ENCODE measurements at places on chromosomes 2 and 18. TPM values are rescaled to one million over a fixed set of nuclear protein-coding genes. Genes with fewer than 3 reads are reported as not detected.

The SEPTIN10 gene
- 1.9 TPM for total RNA-seq

The ZNF532 gene
- 19.3 TPM for total RNA-seq

The C2orf80 gene
- total RNA-seq = not detected

The CDKL4 gene
- total RNA-seq = not detected

The NT5DC4 gene
- not detected for total RNA-seq

The LTBP1 gene
- total RNA-seq = 0.39 TPM

The HOXD9 gene
- not detected for total RNA-seq

The ALMS1 gene
- 29.0 TPM for total RNA-seq

- no peak for DNase-seq
These were observed 89.6 kb downstream of the ACAA2 start for GRCh38 chr18:49723648-49724180.

DNA sequence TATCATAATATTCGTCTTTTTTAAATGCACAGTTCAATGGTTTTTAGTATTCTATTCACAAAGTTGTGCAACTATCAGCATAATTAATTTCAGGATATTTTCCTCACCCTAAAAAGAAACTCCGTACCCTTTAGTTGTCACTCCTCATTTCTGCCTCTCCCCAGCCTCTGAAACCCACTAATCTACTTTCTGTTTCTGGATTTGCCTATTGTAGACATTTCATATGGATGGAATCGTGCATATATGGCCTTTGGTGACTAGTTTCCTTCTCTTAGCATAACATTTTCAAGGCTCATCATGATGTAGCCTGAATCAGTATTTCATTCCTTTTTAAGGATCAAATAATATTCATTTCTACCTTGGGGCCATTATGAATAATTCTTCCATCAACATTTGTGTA is 18.5 kb downstream of the NEURL3 start:
- DNase-seq = no peak

DNA sequence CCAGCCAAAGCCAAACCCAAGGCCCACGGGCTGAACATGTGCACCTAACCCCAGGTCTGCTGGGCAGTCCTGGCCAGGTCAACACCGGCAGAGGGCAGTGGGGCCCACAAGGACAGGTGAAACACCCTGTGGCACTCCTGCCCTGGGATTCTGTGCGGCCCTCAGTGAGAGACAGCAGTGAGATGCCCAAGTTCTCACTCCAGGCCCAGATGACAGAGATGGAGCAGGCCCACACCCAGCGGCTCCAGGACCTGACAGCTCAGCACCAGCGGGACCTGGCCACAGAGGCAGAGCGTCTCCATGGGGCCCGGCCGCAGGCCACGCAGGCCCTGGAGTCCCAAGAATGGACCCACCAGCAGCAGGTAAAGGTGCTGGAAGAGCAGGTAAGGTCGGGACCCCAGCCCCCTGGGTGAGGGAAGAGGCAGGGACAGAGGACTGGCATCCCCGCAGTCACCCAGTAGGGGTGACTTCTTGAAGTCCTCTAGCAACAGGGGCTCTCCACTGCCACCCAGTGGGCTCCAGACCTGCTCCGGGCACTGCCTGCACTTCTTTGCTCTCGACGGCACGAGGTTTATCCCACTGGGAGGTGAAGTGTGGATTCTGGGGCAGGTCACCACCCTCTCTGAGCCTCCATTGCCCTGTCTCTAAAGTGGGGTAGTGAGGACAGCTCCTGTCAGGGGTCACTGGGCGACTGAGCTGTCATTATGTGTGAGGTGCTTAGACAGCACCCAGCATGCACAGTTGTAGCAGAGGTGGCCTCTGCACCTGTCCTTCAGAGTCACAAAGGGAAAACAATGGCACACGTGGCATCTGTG is 8.8 kb upstream of the SNED1 start:
- no peak for DNase-seq

- peak; percentile 13 for DNase-seq
These were observed 19.5 kb upstream of the TNS1 start for GRCh38 chr2:218022131-218022850.

DNA sequence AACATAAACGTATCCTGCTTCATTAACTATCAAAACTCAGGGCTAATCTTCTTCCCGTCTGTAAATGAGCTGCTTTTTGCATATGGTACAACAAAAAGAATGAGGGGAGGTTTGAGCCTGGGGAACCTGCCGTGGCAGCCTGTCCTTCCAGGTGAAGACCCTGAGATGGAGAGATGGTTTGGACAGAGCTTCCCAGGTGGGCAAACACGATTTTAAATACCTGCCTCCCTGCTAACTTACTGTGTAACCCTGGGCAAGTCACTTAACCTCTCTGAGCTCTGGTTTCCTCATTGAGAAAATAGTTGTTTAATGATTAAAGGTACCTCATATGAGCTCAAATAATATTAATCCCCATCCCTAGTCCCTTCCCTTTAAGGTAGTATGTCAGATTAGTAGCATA is 9.0 kb downstream of the EMX1 start:
- DNase-seq = no peak

GRCh38 chr2:237314681-237315080 is 99.3 kb downstream of the COL6A3 start:
- DNase-seq = no peak

DNA sequence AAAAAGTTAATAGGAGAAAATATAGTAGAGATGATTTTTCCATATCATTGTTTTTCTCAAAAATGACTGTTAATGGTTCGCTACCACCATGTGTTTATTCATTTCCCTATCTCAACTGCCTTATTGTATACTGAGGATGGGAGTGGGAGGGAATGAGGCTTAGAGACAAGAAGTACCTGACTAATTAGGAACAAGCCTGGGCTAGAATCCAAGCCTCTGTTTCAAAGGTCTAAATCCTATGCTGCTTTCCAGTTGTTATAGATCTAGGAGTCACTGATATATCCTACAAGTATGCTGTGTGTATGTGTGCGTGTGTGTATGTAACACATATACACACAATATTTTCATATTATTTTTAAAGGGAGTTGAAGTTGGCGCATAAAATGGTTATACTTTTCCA is 465.9 kb downstream of the EPHA4 start:
- DNase-seq = no peak

DNA sequence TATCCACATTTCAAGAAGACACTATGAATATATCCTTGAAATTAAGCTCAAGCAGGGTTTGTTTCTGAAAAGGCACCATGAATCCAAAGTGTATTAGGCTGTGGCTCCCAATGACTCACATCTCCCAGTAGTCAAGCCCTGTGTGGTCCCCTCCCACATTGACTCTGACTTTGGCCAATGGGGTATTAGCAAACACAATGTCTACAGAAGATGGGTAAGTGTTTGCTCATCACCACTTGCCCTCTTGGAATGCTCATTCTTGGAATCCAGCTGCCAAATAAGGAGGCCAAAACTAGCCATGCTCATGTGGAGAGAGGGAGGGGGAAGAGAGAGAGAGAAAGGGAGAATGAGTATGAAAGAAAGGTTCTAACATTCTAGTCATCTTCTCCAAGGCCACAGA is 490.0 kb downstream of the TXNL1 start:
- no peak for DNase-seq

DNA sequence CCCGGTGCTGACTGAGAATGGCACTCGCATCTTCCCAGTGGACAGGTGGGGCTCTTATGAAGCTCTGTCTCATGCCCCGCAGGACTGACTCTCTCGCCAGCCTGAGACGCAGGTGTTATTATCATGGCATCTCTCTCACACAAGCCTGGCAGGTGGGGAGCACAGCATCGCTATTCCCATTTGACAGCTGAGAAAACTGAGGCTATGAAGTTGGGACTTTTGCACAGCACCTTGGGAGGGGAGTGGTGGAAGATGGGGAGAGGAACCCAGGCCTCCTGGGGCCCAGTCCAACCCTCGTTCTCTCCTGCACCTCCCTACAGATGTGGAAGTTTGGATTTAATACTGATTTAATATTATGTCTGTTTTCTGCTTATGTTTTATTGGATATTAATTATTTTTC is 9.0 kb upstream of the NTSR2 start:
- DNase-seq = no peak

DNA sequence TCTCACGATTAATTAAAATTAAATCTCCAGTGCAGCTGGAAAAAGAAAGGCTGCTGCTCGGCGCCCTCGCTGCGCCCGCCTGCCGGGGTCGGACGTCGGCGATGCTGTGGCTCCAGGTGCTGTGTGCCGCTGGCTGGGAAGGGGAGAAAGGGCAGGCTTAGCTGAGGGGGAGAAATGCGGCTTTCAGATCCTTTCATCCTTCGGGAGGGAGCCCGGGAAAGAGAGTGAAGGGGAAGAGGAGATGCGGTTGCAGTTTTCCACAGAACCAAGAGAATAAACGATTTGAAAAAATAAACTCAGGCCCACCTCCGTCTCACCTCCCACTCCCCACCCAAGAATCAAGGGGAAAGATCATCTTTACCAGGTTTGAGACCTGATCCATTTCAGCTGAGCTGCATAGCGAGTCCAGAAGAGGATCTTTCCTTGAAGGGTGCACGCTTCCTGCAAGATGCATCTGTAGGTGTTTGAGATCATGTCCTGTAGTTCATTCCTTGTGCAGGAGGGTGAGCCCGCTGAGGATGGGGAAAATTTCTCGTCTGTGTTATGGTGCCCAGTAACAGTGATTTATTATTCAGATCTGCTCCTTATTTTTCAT is 495 bp downstream of the TMEM169 start:
- DNase-seq = no peak

DNA sequence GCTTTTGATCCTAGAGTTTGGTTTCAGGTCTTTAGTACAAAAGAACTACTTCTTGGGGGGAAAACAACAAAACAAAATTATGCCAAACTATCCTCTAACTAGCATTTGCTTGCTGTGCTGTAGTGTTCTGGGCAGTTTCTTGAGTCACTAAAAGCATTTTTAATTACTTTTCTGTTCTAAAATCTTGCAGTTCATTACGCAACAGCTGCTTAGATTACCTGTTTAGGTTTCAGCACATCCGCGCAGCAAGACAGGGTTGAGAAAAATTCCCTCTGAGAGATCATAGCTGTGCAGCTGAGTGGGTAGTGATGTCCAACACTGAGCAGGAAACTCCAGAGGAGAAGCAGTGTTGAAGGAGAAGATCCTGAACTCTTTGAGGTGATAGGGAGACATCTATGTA is 9.0 kb downstream of the DAW1 start:
- no peak for DNase-seq

- DNase-seq = no peak
These were observed 21.3 kb upstream of the CHST9 start for GRCh38 chr18:27206411-27206810.

DNA sequence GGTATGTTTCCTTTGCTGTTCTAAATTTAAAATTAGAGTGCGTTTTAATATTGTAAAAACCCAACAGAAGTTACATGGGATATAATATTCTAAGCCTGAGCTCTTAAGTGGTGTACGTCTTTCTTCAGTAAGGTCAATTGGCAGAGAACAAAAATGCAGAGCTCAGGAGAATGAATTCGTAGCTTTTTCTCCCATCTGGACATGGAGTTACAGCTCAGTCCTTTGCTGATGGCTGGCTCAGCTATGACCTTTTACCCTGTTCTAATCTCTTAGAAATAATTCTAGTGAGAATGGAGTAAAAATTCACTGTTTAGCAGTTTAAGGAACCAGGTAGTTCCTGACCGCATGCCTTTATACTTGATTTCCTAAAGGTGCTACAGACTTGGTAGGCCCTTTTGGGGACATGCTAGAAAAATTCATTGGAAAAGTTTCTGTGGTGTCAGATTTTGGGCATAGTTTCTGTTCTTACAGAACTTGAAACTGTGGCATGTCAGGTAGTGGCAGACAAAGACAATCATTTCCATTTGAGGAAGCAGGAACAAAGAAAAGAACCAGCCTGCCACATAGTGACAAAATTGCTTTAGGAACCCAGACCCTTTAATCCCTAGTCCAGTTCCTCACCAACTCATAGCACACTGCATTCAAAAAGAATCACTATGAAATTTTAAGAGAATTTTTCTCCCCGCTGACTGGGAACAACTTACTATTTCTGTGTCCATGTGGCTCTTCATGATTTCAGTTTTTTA is 566.8 kb upstream of the ZNF804A start:
- no peak for DNase-seq

GRCh38 chr2:41600460-41600859 is 447.4 kb upstream of the PKDCC start:
- DNase-seq = no peak

GRCh38 chr18:13246591-13246990 is 28.0 kb downstream of the LDLRAD4 start:
- no peak for DNase-seq

DNA sequence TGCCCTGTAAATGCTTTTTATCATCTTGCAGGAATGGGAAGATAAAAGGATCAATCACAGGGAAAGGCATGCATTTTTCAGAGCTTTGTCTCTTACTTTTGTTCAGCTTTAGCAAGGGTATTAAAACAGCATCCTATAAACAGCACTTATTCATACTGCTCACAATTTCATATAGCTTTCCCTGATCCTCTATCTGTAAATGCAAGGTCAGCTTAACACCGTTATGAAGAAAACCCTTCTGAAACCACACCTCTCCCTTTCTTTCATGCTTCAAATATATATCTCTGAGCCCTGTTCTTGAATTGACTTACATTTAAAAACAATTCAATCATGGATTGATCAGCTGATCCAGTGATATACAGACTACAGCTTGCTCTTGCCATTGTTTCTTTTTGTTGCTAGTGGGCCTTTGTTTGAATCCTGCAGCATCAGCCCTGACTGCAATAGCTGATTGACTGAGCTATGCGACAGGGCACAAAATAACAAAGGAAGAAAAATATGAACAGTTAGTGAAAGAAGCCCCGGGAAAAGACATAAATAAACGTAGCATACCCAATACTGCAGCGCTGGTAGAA is 795.5 kb upstream of the CDH2 start:
- DNase-seq = no peak
